ENCODE measurements at places on chromosomes 7 and 10.

DNA sequence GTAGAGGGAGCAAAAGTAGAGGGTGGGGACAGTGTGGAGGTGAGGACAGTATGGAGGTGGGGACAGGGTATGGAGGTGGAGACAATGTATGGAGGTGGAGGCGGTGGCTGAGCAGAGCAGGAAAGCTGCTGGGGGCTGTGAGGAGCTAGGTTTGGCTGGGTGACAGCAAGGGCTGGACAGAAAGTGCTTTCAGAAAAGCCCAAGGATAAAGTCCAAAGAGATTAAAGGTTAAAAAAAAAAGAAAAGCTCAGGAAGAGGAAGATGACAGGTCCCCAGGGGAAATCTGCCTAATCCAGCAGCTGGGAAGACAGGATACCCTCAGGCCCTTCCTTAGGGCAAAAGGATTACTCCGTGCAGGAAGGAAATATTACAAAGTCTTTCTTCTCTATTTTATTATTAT is 32.1 kb upstream of the PFKFB3 start:
- DNase-seq: no peak

- no peak for DNase-seq
Measured at GRCh38 chr10:77333610-77334340, 303.8 kb downstream of the KCNMA1 start.

- no peak for DNase-seq
Measured at GRCh38 chr7:144997512-144997911, 161.7 kb upstream of the TPK1 start.

DNA sequence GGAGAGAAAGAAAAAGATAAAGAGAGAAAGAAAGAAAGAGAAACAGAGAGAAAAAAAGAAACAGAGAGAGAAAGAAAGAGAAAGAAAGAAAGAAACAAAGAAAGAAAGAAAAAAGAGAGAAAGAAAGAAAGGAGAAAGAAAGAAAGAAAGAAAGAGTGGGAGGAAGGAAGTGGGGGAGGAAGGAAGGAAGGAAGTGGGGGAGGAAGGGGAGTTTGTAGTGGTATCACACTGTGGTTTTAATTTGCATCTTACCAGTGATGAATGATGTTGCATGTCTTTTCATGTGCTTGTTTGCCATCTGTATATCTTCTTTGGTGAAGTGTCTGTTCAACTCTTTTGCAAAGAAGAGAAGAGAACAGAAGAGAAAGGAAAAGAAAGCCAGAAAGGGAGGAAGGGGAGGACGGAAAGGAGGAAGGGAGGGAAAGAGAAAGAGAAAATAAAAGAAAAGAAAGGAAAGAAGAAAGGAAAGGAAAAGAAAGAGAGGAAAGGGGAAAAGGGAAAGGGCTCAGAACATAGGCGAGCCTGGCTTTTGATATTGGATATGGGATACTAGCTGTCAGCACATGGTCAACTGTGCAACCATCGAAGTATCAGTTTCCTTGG is 79.2 kb upstream of the FRMD4A start:
- DNase-seq: no peak

- no peak for DNase-seq
Measured at GRCh38 chr7:30308389-30308788, 24.0 kb downstream of the ZNRF2 start.

DNA sequence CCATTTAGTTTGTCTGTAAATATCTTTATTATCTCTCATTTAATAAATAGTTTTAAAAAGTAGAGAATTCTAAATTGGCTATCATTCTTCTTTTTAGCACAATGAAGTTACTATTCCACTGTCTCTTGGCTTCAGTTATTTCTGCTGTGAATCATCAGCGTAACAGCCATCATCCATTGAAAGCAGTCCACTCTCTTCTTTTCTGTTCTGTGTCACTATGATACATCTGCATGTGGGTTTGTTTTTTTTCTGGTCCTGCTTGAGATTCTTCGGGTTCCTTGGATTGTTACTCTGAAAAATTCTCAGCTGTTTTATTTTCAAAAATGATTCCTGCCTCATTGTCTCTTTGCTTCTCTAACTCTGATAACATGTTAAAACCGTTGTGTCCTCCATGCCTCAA is 52.5 kb downstream of the CSGALNACT2 start:
- no peak for DNase-seq

DNA sequence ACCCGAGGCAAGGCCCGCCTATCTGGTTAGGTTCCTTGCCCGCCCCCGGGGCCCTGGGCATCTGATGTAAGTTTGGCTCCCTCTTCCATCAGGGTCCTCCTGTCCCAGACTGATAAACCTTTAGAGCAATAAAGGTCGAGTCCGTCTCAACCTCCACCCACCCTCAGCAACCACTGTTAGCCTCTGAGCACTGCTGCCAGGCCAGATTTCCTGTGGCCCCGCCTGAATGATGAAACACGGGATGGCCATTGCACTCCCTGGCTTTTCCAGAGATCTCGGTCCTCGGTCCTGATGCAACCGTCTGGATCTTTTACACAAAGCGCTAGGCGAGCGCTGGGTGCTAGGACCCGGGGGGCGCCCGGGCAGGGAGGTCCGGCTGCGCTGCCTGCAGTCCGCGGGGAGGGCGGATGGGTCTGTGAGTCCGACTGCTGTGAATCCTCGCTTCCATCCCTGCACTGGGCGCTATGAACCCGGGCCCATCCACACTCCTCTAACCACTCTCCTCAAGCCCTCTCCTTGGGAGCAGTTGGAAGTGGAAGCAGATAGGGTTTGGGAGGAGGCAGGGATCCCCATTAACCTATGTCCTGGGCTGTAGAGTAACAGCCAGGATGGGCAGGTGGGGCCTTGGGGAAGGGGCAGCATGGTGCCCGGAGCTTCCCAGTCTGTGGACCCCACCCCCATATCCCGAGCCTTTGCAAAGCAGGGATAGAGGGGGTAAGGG is 875 bp upstream of the DDIT4 start:
- peak; percentile 65 for DNase-seq

- no peak for DNase-seq
Measured at GRCh38 chr10:63644418-63645142, 123.4 kb downstream of the REEP3 start.

DNA sequence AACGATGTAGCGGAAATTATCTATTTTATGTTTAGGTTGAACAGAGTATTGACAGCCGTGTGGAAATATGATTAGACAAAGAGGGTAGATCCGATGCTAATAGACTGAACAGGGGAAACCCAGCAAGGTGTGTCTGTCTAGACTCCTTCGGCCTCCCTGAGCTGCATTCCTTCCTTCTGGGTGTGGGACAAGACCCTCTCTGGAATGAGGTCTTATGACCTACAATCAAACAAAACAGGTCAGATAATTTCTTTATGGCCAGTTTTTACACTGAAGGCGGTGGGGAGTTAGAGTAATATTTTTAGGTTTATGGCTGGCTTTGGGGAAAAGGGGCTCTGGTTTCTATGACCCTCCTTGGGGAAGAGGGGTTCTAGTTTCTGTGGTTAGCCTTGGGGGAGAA is 41.2 kb downstream of the WIPF3 start:
- no peak for DNase-seq

DNA sequence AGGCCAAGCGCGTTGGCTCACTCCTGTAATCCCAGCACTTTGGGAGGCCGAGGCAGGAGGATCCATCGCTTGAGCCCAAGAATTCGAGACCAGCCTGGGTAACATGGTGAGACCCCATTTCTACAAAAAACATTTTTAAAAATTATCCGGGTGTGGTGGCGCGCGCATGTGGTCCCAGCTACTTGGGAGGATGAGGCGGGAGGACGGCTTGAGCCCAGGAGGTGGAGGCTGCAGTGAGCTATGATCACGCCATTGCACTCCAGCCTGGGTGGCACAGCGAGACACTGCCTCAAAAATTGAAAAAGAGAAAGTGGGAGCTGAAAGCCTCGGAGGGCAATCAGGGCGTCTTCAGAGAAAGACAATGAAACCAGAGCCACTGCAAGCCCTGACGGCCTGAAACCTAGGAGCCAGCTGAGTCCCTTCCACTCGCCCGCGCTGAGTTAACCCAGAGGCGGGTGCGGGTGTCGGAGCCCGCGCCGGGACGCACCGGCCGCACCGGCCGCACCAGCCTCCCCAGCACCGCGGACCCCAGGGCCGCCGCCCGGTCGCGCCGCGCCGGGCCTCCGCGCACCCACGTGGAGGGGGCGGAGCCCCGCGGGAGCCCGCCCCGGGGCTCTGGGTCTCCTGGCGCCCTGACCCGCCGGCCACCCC is 22.4 kb downstream of the ZFAND2A start:
- DNase-seq: no peak

GRCh38 chr7:30543813-30544525 is 39.3 kb upstream of the GGCT start:
- no peak for DNase-seq

DNA sequence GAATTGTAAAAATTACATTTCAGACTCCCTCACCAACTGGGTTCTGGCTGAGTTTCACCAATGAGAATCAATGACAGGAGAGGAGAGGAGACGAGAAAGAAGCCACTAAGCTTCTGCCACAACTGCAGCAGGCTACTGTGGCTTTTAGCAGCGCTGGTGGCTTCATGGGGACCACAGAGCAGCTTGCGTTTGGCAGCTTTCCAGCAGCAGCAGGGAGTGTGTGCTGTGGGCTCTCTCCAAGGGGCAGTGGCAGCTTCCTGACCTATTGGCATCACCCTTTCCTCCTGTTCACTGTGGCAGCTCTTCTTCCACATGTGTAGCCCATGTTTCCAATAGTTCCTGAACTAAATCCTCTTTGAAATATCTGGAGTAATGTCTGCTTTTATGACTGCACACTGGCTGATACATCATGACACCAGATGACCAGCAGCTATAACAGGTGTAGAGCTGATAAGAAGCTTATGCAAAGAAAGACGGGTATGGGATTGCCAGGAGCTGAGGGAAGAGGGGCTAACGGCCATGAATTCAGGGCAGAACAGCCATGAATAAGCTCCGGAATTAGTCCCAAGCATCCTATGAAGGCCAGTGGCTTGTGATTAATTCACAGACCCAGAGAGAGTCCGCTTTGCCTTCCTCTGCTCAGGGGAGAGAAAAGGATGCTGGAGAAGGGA is 46.8 kb downstream of the KCNH2 start:
- DNase-seq: no peak

- DNase-seq: no peak
Measured at GRCh38 chr10:103884681-103885139, 29.3 kb upstream of the SH3PXD2A start.

DNA sequence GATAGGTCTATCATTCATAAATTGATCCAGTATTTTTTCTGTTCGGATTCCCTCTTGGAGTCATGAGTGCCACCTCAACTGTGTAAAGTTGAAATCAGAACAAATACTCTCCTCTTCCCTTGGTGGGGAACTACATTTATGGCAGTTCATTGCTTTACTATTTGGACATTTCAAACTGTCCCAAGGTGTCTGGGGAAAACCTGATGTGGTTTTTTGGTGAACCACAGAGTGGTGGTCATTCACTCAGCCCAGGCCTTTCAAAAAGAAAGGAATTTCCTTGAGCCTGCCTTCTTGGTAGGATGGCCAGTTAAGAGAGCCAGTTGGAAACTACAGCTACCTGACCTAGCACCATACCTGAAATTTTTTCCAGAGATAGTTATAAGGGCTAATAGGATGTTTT is 59.0 kb downstream of the ABCB1 start:
- DNase-seq: no peak

GRCh38 chr7:17147409-17147808 is 151.0 kb upstream of the AHR start:
- DNase-seq: no peak

GRCh38 chr7:74051629-74052410 is 23.8 kb downstream of the ELN start:
- DNase-seq: no peak

GRCh38 chr7:111026343-111026742 is 64.6 kb upstream of the LRRN3 start:
- DNase-seq: no peak

DNA sequence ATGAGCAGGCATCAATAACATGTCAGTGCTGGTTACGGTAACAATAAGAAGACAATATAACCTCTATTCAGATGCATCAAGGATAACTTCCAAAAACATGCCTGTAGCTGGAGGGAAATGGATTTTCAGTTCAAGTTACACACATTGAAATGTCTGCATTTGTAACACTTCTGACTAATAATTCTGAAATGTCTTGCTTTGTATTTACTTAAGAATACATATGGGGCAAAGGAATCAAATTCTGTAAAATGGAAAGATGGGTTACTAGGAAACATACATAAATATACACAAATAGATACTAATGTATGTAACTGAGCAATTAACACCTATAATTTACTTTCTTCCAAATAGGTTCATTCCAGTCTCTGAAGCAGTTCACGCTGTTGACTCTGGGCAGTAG is 18.6 kb upstream of the MTPN start:
- no peak for DNase-seq

DNA sequence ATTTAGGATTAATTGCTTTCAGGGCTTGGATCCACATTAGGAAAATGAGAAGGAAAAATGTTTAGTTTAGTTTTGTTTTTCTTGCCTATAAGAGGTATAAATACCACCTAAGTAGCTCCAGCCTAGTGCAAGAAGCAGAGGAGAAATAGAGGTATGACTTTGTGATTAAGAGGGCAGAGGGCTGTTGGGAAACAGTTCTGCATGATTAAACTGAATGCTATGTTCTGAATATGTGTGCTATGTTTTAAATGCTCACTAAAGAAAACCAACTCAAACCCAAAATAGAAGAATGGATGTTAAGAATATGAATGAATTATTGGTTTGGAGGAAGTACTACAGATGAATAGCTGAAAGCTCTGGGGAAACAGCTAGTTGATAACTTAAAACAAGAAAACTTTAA is 7.6 kb downstream of the CALCR start:
- DNase-seq: no peak

DNA sequence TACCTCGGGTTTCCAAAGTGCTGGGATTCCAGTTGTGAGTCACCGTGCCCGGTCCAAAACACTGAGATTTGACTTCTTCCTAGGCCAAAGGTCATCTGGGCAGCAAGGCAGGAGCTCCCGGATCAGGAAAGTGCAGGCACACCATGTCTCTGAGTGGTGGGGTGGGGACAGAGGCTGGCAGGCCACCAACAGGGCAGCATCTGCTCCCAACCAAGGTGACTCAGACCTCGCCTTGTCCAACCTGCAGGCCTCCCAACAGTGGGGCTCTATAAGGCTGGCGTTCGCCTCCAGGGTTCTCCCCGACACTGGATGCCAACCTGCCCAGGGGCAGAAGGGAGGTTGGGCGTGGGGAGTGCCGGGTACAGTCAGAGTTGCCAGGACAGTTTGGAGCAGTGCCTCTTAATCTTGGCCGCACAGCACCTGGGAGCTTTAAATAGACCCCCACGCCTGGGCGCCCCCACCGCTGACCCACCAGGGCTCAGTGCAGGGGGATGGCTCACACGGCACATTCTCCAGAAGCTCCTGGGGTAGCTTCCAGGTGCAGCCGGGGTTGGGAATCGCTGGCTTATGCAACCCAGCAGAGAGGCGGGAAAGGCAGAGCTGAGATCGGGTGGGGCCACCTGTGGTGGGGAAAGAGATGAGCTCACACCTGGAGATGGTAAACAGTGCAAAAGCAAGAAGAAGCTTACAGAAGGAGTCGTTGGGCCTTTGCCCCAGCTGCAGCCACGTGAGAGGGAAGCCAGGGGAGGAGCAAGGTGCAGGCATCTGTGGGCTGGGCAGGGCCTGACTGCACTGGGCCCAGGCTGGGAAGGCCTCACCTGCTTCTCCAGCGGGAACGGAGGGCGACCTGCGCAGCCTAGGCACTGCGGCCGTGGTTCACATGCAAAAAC is 10.9 kb downstream of the CALML5 start:
- no peak for DNase-seq

- no peak for DNase-seq
Measured at GRCh38 chr7:153087498-153087897, 327.9 kb downstream of the ACTR3B start.

Data from bone marrow (tissue), 2 donors.